ENCODE measurements at places on chromosomes 12 and 14. TPM values are rescaled to one million over a fixed set of nuclear protein-coding genes. Genes with fewer than 3 reads are reported as not detected.

DNA sequence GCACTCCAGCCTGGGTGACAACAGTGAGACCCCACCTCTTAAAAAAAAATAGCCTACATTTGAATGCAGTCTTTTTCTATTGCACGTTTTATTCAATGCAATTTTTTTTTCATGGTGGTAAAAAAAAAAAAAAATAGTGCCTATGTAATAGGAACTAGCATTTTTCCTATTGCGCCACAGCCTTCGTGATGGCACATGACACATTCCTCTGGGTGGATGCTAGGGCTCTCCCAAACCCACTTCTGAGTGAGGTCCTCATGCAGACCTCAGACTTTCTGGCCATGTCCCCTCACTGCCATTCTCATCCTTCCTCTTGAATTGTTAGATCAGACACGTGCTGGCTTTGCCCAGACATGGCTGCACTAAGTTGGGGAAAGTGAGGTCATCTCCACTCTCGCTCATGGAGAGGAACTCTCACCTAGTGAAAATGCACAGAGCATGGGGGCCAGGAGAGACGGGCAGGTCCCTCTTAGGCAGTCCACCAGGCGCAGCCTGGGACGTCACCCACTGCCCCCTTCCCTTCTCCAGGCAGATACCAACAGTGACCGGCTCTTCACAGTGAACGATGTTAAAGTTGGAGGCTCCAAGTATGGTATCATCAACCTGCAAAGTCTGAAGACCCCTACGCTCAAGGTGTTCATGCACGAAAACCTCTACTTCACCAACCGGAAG is 19.2 kb downstream of the DCAF4 start:
- no peak for DNase-seq

DNA sequence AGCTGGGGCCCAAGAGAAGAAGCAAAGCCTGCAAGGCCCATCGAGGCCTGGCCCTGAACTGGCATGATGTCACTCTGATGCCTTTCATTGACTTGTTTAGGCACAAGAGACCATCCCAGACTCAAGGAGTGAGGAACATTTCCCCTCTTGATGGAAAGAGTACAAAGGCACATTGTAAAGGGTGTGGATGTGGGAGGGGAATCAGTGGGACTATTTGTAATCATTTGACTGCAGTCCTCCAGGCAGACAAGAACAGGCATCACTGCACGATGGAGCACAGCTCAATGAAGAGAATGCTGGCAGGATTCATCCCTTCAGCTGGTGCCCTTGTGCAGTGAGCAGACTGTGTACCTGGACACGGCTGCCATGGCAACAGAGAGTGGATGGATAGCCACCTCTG is 87.9 kb downstream of the LGMN start:
- DNase-seq: no peak

DNA sequence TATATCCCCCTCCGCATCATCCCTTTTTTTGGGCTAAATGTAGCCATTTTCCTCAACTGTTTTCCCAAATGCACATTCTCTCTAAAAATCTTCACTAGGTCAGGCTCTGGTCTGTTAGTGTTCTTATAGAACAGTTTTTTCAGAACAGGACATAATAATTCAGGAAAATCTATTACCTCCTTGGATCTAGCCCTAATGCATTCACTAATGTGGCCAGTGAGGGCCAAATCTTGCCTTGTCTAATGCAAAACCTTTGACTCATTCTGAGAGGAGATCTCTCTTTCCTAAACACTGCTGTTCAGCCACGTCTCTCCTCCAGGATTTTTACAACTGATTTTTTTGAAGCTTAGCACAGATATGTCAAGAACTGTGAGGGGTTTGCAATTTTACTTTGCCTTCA is 15.5 kb downstream of the C14orf132 start:
- no peak for DNase-seq

- peak; percentile 81 for DNase-seq
Observed at GRCh38 chr12:105226219-105226618, 9.8 kb downstream of the APPL2 start.

GRCh38 chr14:31582286-31582691 is 21.1 kb downstream of the NUBPL start:
- peak; percentile 57 for DNase-seq

- no peak for DNase-seq
Observed at GRCh38 chr12:117125272-117125613, 26.0 kb upstream of the TESC start.

DNA sequence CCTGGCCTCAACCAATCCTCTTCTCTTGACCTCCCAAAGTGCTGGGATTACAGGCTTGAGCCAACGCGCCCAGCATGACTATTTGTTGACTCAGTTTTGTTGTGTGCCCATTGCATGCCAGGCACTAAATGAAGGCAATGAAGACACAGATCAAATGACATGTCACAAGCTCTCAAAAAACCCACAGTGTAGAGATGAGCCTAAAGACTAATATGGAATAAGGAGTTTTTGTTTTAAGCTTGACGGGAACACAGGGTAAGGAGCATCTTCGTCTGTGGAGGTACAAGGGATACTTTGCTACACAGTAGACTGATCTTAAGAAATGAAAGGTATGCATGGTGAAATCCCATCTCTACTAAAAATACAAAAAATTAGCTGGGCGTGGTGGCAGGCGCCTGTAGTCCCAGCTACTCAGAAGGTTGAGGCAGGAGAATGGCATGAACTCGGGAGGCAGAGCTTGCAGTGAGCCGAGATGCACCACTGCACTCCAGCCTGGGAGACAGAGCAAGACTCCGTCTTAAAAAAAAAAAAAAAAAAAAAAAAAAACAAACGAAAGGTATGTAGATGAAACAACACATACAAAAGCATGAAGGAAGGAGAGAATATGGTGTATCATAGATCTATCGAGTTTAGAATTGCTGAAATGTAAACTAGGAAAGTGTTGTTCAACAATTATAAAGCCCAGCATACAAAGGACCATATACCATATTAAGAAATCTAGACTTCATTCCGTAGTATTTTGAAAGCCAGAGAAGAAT is 122.1 kb upstream of the PTPRB start:
- DNase-seq: no peak

Gene CCDC196
- not detected for total RNA-seq

DNA sequence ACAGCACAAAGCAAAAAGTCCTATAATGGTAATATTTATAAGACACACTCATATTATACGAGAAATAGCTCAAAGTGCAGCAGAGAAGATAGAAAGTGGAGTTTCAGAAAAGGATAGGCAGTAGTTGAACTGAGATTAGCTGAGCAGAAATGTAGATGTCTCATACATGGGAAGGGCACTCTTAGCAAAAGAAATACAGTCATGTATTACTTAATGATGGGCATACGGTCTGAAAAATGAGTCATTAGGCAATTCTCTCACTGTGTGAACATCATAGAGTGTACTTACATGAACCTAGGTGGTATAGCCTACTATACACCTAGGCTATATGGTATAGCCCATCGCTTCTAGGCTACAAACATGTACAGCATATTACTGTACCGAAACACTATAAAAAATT is 671.3 kb downstream of the RPS29 start:
- DNase-seq: no peak

Gene CLEC6A
- not detected for total RNA-seq

DNA sequence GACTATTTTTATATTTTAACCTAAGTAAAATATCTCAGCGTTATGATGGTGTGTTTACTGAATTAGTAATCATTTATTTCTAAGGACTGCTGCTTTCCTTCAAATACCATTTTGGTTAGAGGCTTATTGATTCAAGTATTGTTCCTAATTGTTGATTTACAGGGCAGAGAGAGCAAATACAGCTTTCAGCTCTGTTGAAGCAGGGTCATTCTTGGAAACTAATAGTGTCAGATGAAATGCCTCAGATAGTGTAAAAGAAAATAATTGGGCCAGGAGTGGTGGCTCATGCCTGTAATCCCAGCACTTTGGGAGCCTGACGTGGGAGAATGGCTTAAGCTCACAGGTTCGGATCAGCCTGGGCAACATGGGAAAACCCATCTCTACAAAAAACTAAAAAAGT is 249.3 kb downstream of the FUT8 start:
- no peak for DNase-seq

GRCh38 chr12:111405859-111406473 is at the start of gene SH2B3:
SH2B3 (plus strand) TSS chr12:111405923; CDS start chr12:111418146, 12,223 bp downstream.
- no peak for DNase-seq

- DNase-seq: no peak
Observed at GRCh38 chr12:18690653-18691052, 47.2 kb downstream of the PLCZ1 start.

DNA sequence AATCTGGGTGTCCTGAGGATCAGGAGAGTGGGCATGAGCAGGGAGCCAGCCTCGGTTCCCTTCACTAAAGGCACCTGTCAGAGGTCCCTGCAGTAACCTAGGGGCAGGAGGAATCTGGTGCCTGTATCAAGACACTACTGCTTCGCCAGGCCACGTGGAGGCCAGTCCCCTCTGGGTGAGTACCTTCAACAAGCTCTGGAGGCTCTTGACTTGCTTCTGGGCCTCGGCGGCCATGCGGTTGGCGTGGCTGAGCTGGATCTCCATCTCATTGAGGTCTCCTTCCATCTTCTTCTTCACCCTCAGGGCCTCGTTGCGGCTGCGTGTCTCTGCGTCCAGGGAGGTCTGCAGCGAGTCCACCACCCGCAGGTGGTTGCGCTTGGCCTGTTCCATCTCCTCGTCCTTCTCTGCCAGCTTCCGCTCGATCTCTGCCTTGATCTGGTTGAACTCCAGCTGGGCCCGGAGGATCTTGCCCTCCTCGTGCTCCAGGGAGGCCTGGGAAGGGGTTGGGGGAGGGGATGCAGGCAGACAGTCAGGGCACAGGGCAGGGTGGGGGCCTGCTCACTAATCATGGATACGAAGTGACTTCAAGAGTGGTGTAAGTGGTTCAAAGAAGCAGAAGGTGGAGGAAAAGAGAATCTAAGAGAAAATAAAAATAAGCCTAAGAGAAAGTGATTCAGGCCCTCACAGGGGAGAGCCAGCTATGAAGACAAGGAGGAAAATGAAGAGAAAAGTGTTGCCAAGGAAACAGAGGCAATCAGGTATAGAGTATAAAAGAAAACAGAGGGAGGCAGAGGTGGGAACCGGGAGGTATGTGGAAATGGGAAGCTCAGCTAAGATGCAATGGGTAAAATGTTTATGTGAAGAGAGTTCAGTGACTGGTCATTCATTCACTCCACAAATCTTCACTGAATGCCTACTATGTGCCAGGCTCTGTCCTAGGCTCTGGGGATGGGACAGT is 8.0 kb upstream of the MYH6 start:
- DNase-seq: no peak

Gene SIX1
- total RNA-seq: 8.0 TPM

Gene TMEM229B
- total RNA-seq: not detected

GRCh38 chr14:54137614-54137961 is 181.0 kb upstream of the BMP4 start:
- no peak for DNase-seq

GRCh38 chr12:82523996-82524395 is 162.7 kb upstream of the TMTC2 start:
- DNase-seq: no peak

Gene SYT10
- not detected for total RNA-seq

- peak; percentile 16 for DNase-seq
Observed at GRCh38 chr12:34398366-34398705, 376.0 kb downstream of the ALG10 start.

GRCh38 chr12:9991876-9992275 is 7.0 kb downstream of the CLEC1B start:
- no peak for DNase-seq

DNA sequence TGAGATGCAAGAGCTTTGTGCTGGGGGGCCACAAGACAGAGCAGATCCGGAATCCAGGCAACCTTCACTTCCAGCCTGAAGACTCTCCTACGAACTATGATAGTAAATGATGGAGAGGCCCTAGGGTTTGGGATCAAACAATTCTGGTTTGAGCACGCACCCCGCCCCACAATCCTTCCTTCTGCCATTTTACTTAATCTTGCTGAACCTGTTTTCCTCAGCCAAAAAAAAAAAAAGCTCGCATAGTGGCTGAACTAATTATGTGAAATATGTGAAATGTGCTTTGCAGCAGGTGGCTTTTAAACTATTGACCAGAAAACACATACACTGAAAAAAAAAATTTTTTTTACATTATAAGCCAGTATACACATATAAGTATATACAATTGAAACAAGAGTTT is 667 bp upstream of the ITFG2 start:
- no peak for DNase-seq

DNA sequence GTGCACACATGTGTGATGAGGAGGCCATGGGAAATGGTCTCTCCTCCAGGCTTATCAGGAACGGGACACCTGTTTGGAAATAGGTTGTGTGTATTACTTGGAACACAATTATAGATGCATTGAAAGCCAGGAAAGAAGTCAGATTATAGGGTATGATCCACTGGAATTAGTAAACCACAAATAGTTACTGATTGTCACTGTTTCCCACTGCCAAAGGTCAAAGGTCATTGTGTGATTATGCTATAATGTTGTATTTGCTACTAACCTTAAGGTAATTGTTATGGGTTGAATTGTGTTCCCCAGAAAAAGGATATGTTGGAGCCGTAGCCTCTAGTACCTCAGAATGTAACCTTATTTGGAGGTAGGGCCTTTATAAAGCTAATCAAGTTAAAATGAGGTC is 129.9 kb upstream of the FBXO33 start:
- no peak for DNase-seq

DNA sequence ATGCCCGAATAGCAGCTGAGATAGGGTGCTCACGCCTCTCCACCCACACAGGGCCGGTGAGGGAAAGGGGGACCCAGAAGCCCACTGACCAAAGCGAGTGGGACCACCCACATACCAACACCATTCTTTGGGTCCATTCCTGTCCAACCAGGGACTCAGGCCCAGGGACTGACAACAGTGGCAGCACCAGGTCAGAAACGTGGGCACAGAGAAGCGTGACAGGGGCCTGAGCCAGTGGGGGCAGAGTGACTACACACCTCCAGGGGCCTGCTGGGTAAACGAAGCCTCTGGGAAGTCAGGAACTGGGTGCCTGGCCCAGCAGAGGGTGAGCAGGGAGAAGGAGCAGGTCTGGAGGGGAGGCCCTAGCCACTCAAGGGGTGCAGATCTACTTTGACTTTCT is 13.7 kb downstream of the SPRYD3 start:
- no peak for DNase-seq

DNA sequence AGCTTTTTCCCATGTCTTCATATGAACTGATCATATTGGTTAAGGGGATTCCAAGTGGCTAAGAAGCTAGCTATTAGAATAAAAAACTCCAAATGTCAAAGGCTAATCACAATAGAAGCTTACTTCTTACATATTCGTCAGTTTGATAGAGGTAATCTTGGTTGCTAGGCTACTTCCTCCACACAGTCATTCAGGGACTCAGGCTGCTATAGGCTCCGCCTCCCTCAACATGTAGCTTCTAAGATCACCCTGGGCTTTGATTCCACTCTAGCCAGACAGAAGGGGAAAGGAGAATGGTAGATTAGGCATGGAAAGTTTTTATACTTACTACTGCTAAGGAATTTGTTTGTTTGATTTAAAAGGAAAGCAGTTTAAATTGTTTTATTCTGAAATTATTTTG is 207.9 kb downstream of the EFCAB11 start:
- DNase-seq: no peak
